NCI-H1930 (cell line): ENCODE measurements at places on chromosomes 1 and 21.
A peak's percentile ranks its signal among the peaks of the same experiment; 100 is the strongest.

DNA sequence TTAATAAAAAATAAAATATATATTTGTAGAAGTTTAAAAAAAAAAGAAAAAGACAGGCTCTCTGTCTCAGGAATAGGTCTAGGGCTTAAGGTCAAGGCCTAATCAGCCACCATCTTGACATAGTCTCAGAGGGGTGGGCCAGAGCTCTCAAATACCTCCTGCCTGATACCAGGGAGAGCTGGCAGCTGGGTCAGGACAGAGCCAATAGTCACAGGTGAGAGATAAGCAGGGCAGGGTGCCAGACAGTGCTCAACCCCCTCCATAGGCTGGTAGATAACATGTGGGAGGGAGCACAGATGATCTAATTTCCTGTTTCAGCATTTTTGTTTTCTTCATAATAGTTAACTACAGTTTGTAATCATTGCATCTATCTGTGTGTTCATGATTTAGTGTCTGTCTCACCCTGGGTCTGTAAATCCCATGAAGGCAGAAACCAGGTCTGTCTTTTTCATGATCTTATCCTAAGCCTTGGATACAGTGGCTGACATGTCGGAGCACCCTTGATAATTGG lies 152.0 kb upstream of the GRIK3 start:
- no peak for DNase-seq

- no peak for DNase-seq
Observed at GRCh38 chr1:34796990-34797389, 4.2 kb downstream of the GJA4 start.

GRCh38 chr1:187630653-187631380 lies 802.1 kb downstream of the PLA2G4A start:
- DNase-seq = no peak

GRCh38 chr1:3954170-3955169 lies 54.4 kb upstream of the C1orf174 start:
- no peak for DNase-seq

DNA sequence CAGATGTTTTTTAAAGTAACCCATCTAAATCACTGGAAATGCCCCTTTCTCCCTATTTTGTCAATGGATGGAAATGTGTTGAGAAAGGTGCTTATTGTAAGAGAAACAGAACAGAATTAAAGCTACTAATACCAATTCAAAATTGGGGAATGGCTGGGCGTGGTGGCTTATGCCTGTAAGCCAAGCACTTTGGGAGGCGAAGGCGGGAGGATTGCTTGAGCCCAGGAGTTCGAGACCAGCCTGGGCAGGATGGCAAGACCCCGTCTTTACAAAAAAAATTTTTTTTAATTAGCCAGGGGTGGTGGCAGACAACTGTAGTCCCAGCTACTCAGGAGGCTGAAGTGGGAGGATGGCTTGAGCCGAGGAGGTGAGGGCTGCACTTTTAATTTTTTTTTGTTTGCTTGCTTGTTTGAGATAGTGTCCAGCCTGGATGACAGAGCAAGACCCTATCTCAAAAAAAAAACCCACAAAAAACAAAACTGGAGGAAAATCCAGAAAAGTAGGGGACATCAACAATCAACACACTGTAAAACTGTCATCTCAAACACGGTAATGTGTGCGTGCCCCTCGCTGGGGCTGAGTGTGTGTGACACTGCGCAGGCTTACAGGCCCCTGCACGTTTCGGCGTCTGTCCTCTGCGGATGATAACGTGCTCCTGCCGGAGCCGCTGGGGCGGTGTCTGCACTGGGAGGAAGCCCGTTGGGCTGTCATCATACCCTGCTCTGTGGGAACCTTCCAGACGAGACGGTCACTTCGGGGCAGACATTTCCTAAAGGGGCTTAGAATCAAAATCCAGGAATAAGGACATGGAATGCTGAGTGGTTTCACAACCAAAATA lies 11.6 kb upstream of the POFUT2 start:
- no peak for DNase-seq

DNA sequence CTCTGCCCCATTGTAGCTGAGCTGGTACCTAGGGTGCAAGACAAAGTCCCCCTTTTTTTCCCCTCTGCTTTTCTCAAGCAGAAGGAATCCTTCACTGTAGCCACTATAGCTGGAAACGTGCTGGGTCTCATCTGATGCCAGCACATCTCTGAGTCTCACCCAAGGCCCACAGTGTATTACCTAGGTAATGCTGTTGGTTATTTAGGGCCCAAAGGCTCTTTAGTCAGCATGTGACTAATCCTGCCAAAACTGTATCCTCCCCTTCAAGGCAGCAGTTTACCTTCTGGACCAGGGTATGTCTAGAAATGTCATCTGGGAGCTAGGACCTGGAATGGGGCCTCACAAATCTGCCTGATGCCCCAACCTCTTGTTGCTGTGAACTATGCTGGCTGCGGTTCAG lies 423.4 kb downstream of the NUF2 start:
- DNase-seq = no peak

DNA sequence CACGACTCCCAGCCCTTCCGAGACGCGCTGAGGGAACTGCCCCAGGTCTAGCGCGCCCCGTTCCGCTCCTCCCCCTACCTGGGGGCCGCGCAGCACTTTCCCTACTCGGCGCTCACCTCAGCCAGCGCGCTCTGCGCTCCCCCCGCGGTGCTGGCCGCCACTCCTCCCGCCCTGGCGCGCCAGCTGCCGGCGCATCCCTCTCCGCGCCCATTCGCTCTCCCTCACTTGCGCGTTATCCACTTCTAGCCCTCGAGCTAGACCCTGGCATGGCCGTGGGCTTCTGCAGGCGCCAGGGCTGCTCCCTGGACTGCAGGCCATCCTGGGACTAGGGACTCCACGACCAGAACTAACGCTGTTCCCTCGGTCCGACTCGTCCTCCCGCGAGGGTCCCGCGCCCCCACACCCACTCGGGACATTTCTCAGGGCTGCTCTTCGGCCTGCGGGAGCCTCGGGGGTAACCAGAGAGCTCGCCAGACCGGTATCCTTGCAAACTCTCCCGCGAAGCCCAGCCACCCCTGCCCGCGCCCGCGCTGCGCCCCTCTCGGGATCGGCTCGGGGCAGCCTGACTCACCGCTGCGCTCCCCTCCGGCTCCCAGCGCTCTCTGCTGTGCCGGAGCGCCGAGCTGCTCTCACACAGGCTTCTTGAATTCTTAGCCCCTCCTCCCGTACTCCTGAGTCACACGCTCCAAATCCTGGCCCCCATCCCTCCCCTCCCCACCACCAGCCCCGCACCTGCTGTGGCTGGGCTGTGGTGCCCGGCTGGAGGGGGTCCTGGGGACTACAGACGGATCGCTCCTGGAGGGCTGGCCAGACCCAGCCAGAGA lies at the start of gene NGF:
Gene NGF (minus strand): TSS at position 617 of the 824 bp plus-strand sequence. CDS start 51,454 bp downstream, outside the sequence.
- peak; percentile 52 for DNase-seq

- no peak for DNase-seq
Observed at GRCh38 chr1:9385801-9386573, 93.3 kb downstream of the SPSB1 start.

DNA sequence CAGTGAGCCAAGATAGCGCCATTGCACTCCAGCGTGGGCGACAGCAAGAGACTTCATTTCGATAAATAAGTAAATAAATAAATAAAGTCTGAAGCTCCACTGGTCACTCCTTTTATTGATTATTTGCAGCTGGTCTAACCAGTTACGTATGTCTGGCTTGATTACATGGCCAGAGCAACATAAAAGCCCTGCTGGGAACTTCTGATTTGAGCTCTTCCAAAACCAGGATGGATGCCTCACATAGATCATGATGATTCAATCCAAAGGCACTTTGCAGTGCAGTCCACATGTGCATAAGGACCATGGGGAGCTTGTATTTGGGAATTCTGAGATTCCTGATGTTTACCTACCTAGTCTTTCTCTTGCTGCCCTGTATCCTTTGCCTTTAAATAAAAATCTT lies 24.0 kb downstream of the NSUN4 start:
- DNase-seq = no peak

DNA sequence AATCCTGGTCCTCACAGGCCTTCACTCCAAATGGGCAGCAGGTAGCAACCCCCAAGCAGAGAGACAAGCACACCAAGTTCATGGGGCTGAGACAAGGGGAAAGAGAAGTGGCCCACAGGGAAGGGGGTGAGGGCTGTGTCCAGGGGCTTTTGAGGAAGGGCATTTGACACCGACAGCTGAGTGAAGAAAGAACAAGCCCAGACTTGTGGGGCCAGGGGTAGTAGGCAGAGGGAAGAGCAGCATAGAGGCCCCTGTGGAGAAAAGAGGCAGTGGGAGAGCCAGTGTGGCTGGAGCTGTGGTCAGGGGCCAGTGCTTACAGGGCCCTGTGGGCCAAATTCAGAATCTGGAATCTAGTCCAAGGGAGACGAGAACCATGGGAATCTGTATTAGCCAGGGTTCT lies 85.4 kb downstream of the IGSF21 start:
- DNase-seq = no peak

- DNase-seq = no peak
Observed at GRCh38 chr1:171213559-171214454, 28.7 kb downstream of the FMO2 start.

DNA sequence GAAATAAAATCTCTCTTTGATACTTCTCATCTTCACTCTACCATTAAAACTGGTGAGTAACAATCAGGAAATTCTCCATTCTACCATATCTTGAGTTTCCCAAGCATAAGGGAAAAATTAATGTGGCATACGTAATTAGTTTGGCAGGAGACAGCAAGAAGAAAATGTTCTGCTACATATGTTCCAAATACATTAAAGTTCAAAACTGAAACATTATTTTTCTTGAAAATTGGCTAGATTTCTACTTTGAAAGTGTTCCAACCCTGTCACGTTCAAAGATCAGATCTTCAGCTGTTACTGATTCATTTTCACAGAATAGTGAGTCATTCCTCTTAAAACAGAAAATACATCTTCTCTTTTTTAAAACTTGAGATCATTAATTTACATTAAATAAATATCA lies 48.5 kb downstream of the PIGK start:
- no peak for DNase-seq

DNA sequence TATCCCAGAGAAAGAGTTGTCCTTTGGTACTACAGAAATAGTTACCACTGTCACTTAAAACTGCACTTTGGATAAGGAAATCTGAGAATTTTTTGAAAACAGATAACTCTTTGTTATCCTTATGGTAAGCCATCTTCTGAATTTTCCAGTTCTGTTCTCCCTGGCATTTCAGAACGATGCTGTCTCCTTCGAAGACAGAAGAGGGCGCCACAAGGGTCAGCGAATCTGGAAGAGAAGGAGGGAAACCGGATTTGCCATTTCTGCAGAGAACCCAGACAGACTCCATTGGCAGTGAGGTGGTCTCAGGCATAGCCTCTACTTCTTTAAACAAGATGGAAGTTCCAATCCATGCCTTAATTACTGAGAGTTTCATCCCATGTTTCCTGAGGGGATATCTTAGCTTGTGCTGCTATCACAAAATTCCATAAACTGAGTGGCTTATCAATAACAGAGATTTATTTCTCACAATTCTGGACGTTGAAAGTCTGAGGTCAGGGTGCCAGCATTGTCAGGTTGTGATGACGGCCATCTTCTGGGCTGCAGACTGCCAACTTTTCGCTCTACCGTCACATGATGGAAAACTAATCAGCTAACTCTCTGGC lies 6.4 kb downstream of the FCRL2 start:
- no peak for DNase-seq

DNA sequence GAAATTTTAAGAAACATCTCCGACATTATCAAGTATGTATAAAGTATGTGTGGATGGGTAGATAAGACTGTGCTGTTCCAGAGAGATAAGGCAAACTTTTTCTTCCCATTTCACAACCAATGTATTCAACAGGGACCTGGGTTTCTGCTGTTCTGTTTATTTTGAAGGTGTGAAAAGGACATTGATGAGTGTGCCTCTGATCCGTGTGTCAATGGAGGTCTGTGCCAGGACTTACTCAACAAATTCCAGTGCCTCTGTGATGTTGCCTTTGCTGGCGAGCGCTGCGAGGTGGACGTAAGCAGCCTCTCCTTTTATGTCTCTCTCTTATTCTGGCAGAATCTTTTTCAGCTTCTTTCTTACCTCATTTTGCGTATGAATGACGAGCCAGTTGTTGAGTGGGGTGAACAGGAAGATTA lies 174.0 kb downstream of the CRB1 start:
- no peak for DNase-seq

- DNase-seq = no peak
Observed at GRCh38 chr1:205325334-205325884, 3.9 kb upstream of the NUAK2 start.

DNA sequence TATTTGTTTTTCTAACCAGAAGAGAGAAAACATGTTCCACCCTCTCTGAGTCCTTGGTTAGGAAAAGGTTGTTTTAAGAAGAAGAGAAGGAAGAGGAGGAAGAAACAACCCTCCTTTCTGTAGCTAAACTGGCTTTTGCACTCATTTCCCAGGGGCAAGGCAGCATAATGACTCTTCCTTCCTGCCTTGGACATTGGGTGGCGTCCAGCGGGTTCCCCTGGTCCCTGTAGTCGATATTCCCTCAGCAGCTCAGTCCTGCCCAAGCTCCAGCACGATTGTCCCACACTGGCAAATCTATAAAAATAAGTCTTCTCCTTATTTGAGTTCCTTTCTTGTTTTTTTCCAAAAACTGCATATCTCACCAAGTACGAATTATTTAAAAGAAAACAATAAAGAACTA lies 81.2 kb downstream of the TEX35 start:
- DNase-seq = no peak

DNA sequence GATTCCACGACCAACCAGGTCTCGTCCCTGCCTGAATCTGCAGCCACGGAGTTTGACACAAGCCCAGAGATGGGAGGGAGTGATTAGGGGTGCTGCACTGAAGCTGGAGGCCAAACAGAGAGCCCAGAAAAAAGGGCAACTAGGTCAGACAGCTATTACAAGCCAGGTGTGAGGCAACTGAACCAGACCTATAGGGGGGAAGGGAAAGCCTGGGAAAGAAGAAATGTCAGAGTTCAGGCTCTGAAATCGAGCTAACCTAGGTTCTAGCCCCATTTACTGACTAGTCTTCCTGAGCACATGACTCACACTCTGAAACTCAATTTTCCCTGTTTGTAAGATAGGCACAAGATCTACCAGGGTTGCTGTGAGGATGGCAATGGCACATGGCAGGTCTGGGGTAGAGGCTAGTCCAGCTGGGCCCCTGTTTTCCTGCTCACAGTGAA lies 1.7 kb downstream of the DHCR24 start:
- DNase-seq = no peak

DNA sequence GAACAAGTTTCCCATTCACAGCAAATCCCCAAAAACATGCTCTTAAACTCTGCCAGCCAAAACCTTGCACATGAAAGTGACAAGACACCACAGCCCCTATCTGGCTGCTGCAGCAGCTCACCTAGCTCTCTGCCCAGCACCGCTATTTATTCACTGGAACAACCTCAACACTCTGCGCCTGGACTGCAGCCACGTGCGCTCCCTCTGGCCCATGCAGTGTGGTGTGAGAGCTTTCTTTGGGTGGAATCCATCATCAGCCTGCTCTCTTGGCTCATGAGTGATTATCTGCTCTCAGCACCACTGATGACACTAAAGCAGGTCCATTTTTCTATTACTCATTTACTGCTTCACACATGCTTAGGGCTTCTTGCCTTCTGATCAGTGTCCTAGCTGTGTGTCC lies 11.4 kb downstream of the KCNJ6 start:
- DNase-seq = no peak
